ENCODE measurements at places on chromosomes 4 and X.

DNA sequence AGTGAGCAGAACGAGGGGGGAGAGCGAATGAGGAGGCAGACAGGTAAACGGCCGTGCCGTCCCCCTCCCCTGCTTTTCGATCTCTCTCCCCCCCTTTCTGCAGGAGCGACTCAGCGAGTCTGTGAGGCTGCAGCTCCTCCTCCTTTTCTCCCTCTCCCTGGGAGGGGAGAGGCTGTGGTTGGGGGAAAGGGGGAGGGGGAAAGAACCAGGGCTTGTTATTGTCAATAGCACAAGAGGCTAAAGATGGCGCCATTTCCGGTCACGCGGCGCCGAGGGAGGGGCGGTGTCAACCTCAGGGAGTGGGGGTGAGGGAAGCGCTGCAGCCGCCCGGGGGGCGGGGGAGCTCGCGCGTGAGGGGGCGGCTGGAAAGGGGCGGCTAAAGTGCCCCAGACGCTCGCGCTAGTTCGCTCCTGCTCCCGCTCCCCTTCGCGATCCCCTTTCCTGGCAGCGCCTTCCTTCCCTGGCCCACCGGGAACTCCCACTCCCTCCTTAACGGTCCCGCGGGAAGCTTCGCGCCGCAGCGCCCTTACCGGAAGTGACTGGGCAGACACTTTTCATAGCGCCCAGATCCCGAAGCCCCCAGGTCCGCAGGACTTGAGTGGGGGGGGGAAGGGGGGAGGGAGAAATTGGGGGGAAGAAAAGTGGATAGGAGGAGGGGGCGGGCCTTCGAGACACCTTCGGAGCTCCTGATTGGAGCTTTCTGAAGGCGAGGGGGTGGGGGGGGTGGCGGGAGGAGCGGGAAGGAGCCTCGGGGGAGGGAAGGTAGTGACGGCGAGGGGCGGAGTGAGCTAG is at the start of gene CUL4B:
Gene CUL4B (minus strand): TSS at position 121 of the 792 bp plus-strand sequence. CDS start 324 bp downstream, outside the sequence.
- peak; percentile 67 for DNase-seq

DNA sequence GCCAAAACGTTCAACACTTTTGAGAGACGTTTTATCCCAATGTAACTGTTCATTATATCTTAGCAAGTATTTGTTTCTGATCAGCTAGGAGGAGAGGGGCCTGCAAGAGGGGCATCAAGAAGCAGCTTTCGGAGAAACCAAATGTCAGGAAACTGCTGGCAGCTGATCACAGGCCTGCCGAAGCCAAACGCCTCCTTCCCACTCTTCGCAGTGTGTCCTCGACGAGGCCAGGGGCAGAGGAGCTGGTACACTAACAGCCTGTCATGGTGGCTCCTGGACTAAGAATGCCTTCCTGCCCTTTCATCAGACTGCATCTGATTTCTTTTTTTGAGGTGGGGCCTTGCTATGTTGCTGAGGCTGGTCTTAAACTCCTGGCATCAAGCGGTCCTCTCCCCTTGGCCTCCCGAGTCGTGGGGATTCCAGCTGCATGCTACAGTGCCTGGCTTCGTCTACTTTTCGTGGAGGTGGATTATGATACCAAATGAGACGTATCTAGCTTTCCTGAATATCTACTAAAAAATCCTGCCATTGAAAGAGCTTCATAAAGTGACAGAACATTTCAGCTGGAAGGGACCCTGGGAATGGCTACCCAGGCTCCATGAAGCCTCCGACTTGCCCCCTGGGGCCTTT is 134.8 kb downstream of the AFAP1 start:
- DNase-seq = no peak

GRCh38 chr4:5787311-5787710 is 76.3 kb downstream of the EVC start:
- DNase-seq = no peak

- DNase-seq = no peak
These were observed 9.5 kb downstream of the RBPJ start for GRCh38 chr4:26330186-26330787.

- no peak for DNase-seq
These were observed 310.1 kb downstream of the PPP3CA start for GRCh38 chr4:101037249-101037648.

- DNase-seq = no peak
These were observed 440.8 kb upstream of the RASGEF1B start for GRCh38 chr4:81912376-81913030.
